ENCODE measurements at places on chromosomes 1 and 21.

- no peak for DNase-seq
These were observed 11.3 kb downstream of the MFAP2 start for GRCh38 chr1:16969057-16969611.

DNA sequence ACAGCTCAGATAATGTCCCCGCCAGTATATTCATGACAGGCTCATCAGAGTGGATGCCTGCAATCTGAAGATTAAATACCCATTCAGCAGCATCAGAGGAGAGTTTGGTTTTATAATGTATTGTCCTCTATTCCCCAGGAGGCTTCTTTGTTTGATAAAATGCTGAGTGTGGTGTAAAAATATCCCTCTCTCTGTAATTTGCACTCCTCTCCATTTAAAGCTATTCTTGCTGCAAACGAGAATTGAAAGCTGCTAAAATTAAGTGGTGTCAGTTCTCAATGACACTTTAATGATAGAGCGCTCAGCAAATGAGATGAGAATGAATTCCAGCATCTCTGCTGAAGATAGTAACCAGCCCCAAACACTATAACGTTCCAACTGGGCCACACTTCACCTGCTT, 205.7 kb upstream of the RRP15 start:
- no peak for DNase-seq

- DNase-seq: no peak
These were observed 801 bp upstream of the GORAB start for GRCh38 chr1:170530972-170531757.

DNA sequence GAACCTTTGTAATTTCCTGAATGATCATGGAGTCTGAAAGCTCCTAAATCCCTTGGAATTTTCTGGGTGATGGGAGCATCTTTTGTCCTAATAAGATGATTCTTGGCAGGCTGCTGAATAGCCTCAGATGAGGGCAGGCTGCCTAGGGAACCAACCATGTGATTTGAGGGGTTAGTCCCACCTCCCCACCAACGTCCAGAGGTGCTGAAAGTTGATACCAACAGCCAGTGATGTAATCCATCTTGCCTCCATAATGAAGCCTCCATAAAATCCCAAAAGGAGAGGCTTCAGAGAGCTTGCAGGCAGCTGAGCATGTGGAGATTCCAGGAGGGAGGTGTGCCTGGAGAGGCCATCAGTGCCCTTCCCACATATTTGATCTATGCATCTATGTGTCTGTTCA, 43.7 kb downstream of the GTF2B start:
- DNase-seq: no peak

- no peak for DNase-seq
These were observed 6.3 kb upstream of the FOXD2 start for GRCh38 chr1:47431534-47431933.

GRCh38 chr1:8112611-8113261, 86.6 kb upstream of the ERRFI1 start:
- DNase-seq: no peak

- DNase-seq: no peak
These were observed 15.9 kb upstream of the ADAMTS5 start for GRCh38 chr21:26982767-26983166.

DNA sequence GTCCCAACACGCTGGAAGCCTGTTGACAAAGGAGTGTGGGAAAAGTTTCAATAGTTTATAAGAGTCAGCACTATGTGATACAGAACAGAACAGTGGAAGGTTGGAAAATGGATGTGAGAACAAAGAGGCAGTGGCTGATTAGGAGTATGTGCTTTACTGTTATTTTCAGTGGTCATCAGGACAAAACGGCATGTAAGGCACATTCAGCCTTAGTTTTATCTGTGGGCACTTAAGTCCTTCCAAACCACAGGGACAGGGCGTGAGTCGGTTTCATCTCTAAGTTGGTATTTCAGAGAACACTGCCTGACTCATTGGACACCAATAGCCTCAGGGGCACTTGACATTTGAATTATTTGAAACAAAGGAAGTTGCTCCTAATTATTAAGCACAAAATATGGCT, 306.9 kb downstream of the ASTN1 start:
- DNase-seq: no peak

DNA sequence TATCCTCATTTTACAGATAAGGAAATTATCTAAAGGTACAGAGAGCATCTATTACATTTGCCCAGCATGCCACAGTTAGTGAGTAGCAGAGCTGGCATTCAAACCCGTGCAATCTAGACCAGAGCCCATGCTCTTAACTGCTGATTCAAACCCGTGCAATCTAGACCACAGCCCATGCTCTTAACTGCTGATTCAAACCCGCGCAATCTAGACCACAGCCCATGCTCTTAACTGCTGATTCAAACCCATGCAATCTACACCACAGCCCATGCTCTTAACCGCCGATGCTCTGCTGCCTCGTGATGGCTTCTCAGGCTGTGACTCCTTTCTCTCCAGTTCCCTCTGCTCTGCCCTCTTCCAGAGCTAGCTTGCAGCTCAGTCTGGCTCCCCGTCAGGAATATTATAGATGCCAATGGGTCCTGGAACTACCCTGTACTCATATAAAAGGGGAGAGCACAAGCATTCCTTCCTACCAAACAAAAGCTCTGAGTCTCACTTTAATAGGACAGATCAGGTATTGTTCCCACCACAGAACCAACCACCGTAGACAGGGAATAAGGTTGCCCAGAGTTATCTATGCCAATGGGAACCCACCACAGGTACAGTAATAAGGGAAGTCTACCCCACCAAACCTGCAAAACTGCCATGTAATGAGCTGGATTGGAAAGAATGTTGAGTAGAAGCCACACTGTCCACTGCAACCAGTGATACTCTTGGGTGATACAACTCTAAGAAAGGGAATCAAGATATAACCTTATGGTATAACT, 78.4 kb downstream of the SMYD3 start:
- no peak for DNase-seq

DNA sequence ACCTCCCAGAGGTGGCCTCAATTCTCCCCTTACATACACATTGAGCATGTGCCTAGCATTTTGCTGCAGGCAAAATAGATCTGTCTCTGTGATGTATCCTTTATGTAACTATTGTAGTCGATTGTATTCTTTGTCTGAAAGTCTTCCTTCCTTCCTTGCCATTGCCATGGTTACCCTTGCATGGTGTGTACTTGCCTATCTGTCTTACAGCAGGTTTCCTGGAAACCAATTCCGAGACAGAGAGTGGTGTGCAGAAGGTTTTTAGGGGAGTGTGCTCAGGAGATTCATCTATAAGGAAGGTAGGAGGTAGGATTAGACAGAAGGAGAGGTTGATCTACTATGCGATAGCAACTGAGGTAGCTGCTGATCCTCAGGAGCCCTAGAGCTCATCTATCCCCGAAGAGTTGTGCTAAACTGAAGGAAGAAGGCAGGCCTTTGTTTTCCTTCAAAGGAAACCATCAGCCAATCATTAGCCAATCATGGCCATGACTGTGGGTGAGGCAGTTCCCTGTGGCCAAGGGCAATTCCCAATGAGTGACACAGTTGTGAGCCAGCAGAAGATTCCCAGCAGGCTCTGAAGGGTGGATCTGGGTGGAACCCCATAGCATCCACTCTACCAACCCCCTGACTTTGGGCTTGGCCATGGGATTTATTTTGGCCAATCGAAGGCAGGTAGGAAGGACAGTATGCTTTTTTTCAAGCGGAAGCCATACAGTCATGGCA, 15.0 kb downstream of the CITED4 start:
- DNase-seq: no peak

DNA sequence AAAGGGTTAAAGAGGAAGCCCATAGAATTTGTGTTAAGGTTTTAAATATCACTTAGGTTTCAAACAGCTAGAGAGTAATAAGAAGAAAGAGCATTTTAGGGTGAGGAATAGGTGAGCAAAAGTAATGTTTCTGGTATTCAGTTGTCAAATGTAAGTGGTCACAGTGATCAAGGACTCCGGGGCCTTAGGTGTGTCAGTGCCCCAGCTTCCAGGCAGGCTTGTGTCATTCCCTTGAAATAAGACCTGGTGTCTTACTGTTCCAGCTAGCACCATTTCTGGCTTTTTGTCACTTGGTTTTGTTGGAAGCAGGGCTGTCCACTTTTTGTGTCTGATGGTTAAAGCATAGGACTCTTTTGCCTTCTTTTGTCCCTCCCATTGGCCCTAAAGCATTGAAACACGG, 69.6 kb downstream of the DYRK1A start:
- DNase-seq: no peak

- no peak for DNase-seq
These were observed 139.7 kb upstream of the ERRFI1 start for GRCh38 chr1:8165595-8166360.

DNA sequence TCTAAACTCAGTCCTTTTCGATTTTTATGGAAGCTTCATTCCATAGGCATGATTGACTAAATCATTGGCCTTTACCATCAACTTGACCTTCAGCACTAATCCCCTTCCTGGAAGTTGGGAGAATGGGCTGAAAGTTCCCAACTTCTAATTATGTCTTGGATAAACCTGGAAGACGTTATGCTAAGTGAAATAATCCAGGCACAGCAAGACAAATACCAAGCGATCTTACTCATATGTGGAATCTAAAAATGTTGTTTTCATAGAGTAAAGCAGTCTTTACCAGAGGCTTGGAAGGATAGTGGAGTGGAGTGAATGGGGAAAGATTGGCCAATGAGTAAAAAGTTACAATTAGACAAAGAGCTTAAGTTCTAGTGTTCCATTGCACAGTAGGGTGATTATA, 1453.2 kb downstream of the PLA2G4A start:
- no peak for DNase-seq

- no peak for DNase-seq
These were observed 122.3 kb downstream of the ESRRG start for GRCh38 chr1:216600730-216601609.

DNA sequence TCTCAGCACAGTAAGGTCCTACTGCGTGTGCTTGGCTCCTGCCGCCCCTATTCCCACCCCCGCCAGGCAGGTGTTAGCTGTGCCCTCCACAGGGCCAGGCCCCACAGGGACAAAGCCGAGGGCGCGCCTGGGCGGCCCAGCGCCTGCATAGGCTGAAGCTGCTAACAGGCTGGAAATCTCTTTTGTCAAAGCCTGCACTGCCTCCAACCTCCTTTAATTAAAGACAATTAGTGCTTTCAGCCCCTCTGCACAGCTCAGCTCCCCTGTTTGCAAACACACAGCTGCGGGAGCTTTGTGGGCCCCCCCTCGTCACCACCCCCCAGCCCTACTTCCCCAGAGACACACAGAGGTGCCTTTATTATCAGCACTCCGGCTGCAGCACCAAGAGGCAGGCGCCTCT, 95.9 kb downstream of the EPHB2 start:
- DNase-seq: no peak

GRCh38 chr1:12529640-12530174, 88.3 kb downstream of the DHRS3 start:
- no peak for DNase-seq

GRCh38 chr1:82931006-82931405, 1067.9 kb downstream of the TTLL7 start:
- no peak for DNase-seq

DNA sequence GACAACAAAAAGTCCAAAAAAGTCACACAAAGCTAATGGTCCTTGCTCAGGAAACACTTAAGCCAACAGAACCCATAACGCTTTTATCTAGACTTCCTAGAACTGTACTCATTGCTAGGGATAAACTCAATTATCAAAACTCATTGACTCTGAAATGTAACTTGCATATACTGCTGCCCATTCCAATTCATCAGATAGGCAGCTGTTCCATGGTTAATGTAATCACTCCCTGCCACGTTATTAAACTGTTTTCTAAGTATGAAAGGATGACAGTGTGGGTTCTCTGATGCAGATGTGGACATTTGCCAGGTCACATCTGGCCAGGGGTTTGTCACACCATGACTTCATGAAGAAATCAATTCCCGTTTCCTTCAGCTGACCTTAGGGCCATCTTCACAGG, 30.3 kb upstream of the DNAJC11 start:
- no peak for DNase-seq

- DNase-seq: no peak
These were observed at the start of gene TRIM63 for GRCh38 chr1:26067432-26067911. Gene TRIM63 (minus strand): TSS chr1:26067630. CDS start chr1:26067494, 136 bp downstream.

DNA sequence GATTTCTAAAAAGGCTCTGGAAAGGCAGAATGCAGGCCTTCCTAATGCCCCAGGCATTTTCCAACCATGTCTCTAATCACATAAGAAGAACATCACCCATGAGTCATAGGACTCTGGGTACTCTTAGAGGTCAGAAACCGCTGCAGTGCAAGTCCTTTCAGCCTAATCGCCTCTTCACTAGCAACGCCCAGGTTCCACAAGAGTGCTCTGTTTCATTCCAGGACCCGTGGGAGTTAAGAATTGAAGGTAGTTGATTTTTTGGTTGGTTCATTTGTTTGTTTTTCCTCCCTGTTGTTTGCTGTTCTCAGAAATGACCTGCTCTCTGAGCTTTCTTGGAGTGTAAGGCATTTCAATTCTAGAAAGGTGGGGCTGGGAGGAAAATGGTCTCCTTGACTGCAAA, 123.2 kb downstream of the NR5A2 start:
- no peak for DNase-seq

- DNase-seq: no peak
These were observed 220.7 kb upstream of the POU3F1 start for GRCh38 chr1:38267037-38268036.

GRCh38 chr1:229563701-229564100, 5.2 kb upstream of the ABCB10 start:
- DNase-seq: no peak

GRCh38 chr1:244325056-244325758, 126.5 kb downstream of the ADSS2 start:
- DNase-seq: no peak

DNA sequence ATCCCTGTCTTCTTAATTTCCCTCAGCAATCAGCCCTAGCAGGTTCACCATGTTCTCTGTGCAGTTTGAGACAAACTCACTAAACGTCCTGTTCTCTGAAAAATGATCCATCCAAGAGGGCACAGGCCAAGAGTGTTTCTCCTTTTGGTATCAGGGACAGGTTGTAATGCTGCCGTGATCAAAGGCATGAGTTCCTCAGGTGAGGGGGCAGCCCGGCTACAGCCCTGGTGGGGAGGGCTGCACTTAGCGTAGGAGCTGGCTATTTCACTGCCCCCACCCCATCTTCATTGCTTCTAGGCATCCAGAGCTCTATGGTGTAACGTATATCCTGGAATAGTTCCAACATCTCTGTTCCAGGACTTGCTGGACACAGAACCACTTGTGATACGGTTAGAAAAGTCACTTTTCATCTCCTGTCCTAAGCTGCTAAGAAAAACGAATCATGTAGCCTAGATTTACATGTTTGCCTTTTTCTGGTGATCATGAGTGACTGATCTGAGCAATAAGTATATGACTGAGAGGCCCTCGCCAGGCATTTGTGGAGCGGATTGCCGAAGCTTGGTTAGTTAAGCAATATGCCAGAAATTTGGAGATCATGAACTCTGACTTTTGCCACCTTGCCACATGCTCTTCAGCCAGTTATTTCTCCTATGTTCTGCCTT, 41.1 kb upstream of the SRP9 start:
- no peak for DNase-seq

- no peak for DNase-seq
These were observed 13.9 kb downstream of the BTBD19 start for GRCh38 chr1:44822131-44822701.

All from T follicular helper cell (primary cell).